Nephron progenitor cell (in vitro differentiated cells): ENCODE measurements at places on chromosomes 1 and 21.

DNA sequence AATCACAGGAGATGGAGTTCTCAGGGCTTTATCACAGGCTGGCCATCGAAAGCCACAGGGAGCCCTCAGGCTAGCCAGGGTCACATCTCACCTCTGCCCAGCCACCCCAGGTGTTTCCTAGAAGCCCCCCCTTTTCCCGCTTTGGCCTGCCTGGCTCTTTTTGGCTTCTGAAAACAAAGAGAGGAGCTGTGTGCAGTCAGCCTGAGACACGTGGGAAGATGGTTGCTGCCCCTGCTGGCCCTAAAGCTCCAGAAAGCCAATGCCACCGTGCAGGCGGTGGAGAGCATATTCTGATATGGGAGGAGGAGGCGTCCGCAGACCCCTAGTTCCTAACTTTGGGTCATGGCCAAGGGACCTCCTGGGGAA, 18.7 kb upstream of the LBR start:
- no peak for DNase-seq

DNA sequence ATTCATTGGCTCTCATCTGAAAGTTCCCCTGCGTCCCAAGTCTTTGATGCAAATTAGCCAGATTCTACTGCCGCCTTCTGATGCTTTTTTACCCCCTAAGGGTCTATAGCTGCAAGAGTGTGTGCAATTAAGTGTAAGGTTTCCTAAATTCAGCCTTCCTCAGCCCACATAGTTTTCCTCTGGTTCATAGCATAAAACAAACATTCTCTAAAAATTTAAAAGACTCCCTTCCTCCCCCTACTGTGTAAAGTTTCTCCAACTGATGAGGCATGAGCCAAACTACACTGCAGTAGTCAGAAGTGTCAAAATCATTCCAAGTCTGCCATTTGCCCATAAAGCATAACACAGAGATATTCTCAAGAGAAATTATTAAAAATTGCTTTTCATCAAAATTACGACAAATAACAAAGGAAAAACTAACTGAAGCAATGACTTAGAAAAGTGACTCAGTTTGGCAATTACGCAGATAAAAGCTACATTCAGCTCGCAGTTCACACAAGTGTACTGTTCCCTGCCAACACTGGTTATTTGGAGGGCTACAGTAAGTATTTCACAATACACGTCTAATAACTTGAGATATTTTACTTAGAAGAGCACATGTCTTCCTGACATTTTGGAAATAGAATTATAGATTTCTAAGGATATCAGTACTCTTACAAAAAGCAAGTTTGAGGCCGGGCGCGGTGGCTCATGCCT, 15.4 kb downstream of the KCNH1 start:
- DNase-seq: no peak

DNA sequence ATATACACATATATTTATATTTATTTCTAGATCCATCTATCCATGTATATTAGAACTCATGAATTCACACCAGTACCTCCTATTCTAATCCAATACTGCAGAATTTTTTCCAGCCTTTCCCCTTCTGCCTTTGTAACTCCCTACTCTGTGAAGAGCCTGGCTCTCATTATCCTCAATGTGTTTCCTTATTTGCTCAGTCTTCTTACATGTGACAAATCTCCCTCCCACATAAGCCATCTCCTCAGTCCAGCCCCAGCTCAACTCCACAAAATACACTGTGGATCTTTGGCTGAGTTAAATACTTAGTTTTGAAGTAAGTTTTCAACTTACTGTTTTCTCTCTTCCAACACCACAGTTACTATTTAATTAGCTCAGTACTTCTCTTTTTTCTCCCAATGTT, 45.7 kb downstream of the ATP5PO start:
- no peak for DNase-seq

DNA sequence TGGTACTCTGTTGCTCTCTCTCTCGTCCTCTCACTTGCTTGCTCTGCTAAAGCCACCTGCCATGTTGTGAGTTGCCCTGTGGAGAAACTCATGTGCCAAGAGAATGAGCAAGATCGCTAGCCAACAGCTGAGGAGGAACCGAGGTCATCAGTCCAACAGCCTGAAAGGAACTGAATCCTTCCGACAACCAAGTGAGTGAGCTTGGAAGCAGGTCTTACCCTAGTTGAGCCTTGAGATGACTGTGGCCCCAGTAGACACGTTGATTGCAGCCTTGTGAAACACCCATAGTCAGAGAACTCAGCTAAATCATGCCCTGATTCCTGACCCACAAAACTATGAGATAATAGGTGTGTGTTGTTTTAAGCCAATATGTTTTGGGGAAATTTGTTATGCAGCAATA, 48.1 kb upstream of the BACH1 start:
- no peak for DNase-seq

DNA sequence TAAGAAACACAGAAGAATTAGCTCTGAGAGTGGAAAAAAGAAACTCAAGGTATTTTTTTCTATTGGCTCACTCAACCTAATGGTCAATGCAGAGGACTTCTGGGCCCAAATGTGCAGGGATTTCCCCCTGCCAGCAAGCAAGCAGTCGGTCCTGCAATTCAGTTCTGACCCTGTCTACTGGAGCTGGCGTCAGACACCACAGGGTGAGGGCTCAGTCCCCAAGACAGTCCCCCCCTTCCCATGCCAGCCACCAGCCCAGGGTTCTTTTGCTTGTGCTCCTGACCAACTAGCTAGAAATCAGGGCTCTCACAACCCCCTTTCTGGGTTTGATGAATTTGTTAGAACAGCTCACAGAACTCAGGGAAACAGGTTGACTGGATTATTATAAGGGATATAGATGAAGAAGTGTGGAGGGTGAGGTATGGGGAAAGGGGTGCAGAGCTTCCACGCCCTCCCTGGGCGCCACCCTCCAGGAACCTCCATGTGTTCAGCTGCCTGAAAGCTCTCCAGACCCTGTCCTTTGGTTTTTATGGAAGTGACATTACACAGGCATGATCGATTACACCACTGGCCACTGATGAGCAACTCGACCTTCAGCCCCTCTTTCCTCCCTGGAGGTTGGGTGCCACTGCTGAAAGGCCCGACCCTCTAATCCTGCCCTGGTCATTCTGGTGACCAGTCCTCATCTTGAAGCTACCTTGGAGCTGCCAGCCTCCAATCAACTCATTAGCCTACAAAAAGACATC, 22.5 kb upstream of the PWP2 start:
- DNase-seq: no peak

DNA sequence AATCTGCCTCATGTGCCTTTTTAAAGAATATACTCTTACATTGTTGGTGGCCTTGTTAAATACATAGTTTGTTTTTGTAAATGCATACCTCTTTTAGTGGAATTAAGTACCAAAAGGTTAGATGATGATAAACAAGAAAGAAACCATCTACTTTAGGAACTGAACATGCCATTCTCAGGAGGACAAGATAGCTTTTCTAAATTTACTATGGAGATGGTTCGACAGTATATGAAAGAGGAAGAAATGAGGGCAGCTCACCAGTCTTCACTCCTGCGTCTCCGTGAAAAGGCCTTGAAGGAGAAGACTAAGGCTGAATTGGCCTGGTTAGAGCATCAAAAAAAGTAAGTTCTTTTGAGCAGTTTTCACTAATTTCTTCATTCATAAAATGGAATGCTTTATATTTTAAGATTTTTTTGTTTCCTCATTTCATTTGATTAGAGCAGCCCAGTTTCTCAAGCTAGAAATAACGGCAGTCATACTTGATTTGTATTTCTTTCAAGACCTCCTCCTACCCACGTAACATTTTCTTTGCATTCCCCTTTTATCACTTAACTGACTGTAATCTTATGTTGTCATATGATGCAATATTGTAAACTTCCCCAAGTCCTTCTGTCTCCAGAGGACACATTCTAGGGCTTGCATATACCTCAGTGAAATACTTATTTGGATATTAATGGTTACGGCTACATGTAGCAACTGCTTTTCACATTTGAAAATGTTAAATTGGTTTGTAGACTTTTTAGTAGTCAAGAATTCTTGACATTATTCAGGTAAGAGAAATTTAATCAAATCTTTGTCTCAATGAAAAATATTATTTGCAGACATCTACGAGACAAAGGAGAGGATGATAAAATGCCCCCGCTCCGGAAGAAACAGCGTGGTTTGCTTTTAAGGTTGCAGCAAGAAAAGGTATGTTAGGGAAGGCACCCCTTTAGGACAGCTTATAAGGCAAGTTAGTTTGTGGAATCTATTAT, 99.3 kb downstream of the CEP350 start:
- no peak for DNase-seq

GRCh38 chr1:189658381-189658780, 819.3 kb downstream of the BRINP3 start:
- no peak for DNase-seq

GRCh38 chr1:28534671-28535070, 18.2 kb upstream of the TRNAU1AP start:
- no peak for DNase-seq

GRCh38 chr21:45774291-45774690, 130.8 kb downstream of the PCBP3 start:
- DNase-seq: no peak

- no peak for DNase-seq
Observed at GRCh38 chr1:228937851-228938536, 202.7 kb downstream of the RHOU start.

DNA sequence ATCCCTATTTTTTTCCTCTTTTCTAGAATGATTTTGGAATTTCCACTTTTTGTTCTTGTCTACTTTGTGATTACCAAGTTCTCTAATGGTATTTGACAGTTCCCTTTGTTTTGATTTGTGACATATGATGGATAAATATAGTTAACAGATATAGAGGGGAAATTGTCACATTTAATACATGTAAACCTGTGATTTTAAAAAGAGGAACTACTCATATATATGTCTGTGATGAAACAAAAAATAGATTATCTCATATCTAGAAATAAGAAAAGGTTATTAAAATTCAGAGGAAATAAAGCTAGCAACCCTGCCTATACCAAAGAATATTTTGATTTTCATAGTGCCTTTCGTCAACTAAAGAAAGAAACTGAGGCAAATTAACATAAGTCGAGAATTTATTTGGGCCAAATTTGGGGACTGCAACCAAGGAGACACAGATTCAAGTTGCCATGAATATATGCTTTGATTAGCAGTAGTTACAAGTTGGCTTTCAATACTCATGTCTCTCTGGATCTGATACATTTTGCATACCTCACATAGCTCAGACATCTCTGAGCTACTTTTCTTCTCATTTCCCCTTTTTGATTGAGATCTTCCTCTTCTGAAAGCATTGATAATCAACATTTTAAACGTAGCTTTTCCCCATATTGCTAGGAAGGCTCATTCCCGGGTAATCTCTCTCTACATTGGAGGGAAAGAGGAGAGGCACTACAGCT, 15.6 kb upstream of the C21orf91 start:
- no peak for DNase-seq
